ENCODE measurements at places on chromosomes 4 and X.

GRCh38 chr4:149291463-149291862 lies 524.2 kb downstream of the IQCM start:
- no peak for DNase-seq

DNA sequence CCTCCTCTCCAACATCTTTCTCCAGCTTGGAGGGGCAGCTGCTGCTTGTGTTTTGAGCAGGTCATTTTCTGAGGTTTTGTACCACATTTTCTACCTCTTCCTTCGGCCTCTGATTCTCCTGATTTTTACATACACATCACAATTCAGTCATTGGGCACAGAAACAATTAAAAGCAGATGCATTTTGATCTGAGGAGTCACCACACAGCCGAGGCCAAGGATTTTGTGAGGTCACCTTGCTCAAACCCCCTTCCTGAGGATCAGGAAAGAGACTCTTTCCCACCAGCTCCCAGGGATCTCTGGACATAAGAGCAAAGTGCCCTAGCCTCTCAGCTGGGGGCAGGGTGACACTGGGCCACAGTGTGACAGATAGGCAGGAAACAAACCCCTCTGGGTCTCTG lies 5.4 kb upstream of the FATE1 start:
- no peak for DNase-seq

- DNase-seq: no peak
Measured at GRCh38 chrX:17370191-17370590, 4.8 kb upstream of the NHS start.

DNA sequence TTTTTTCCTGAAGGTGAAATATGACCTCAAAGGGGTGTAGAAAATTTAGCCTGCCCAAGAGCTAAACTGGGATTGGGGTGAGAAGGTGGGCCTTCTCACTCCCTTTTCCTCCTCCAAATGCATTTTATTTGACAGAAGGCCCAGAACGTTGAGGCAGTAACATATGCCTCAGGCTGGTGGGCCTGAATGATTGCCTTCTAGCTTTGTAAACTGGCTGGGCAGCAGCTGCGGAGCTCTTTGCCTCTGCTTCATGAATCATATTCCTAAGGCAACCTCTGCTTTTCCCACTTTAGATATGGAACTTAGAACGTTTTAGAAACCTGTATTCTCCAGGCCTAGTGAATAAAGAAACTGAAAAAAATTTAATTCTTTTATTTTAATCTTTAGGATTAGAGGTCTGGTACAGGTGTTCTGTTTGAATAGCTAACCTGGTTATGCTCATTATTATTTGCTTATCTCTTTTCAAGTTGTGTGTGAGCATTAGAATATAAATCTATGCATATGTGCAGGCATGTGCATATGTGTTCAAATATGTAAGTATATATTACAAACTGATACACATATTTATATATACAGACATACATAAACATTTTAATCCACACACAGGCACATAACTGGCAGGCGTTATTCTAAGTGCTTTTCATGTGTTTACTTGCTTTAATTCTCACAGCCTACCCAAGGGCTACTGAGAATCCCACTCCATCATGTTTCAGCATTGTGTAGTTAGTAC lies 11.5 kb downstream of the PRDM8 start:
- no peak for DNase-seq

DNA sequence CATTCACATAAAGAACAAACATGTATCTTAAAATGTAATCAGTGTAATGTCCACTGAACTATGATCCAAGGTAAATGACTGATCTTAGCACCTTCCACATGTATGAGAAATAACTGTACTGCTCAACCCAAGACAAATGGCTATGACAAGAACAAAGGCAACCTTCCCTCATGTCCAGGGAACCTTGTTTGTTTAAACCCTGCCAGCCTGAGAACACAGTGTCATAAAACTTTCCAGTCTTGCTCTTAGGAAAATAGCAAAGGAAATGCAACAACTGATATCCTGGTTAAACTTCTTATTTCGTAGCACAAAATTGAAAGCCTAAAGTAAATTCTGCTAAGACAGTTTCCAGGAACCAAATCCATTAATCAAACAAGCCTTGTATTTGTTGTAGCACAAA lies 494.3 kb downstream of the IL15 start:
- no peak for DNase-seq

DNA sequence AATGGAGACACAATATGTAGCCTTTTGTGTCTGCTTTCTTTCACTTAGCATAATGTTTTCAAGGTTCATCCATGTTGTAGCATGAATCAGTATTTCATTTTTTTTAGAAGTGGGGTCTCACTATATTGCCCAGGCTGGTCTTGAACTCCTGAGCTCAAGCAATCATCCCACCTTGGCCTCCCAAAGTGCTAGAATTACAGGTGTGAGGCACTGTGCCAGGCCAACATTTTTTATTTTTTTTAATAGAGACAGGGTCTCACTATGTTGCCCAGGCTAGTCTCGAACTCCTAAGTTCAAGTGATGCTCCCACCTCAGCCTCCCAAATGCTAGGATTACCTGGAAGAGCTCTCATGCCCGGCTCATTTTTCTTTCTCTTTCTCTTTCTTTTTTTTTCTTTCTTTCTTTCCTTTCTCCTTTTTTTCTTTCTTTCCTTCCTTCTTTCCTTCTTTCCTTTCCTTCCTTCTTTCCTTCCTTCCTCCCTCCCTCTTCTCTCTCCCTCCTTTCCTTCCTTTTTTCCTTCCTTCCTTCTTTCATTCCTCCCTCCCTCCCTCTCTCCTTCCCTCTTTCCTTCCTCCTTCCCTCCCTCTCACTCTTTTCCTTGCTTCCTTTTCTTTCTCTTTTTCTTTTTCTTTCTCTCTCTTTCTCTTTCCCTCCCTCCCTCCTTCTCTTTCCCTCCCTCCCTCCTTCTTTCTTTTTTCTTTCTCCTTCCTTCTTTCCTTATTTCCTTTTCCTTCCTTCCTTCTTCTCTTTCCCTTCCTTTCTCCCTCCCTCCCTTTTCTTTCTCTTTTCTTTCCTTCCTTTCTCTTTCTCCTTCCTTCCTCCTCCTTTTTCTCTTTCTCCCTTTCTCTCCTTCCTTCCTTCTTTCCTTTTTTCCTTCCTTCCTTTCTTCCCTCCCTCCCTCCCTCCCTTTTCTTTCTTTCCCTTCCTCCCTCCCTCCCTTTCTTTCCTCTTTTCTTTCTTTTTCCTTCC lies 10.1 kb upstream of the RPL39 start:
- DNase-seq: no peak

DNA sequence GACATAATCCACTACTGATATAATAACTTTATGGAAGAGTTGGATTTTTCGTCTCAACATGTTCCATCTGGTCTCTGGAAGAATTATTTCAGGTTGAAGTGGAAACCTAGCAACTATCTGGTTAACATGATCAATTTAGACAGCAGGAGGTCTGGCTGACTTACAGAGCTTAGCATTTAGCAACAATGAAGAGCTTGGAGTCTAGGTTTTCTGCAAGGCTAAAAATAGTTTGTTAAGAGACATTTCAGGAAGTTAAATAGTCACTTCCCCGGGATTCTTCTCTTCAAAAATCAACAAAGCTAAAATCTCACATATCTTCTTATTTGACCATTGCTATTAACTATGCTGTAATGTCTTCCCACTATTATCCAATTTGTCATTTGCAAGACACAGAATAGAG lies 418.6 kb upstream of the DIPK2B start:
- DNase-seq: no peak

DNA sequence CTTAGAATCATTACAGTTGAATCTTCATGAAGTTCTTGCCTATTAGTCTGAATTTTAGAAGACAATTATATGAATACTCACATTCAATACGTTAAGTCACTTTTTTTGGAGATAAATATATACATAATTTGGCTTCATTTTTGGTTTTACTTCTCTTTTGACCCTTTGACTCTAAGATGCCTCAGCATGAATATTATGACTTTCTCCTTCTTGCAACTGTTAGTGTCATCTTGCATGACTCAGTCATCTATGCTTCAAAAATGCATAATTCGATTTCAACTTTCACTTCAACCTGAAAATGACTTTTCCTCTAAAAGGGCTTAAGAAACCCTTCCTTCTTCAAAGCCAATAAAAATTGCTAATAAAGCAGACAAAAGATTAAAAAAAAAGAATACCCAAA lies 1427.5 kb downstream of the ADGRL3 start:
- DNase-seq: no peak

GRCh38 chr4:72295966-72296557 lies 264.3 kb downstream of the NPFFR2 start:
- DNase-seq: no peak

GRCh38 chrX:45505214-45505613 lies 304.5 kb upstream of the DIPK2B start:
- DNase-seq: no peak

- DNase-seq: no peak
Measured at GRCh38 chrX:13761606-13762414, 27.3 kb downstream of the OFD1 start.

GRCh38 chr4:123121241-123121907 lies 199.0 kb upstream of the NUDT6 start:
- no peak for DNase-seq

- no peak for DNase-seq
Measured at GRCh38 chrX:52585892-52586291, 68.8 kb downstream of the SSX7 start.

GRCh38 chr4:137069473-137069872 lies 462.8 kb downstream of the PCDH18 start:
- no peak for DNase-seq

- DNase-seq: no peak
Measured at GRCh38 chr4:40157436-40157835, 39.4 kb upstream of the RHOH start.

Measured in activated T-helper 1 cell treated with anti-CD3 and anti-CD28 coated beads, Interleukin-2, amount 50 U/mL, for 16 hours (primary cell).